ENCODE measurements at places on chromosomes 2 and 18.

DNA sequence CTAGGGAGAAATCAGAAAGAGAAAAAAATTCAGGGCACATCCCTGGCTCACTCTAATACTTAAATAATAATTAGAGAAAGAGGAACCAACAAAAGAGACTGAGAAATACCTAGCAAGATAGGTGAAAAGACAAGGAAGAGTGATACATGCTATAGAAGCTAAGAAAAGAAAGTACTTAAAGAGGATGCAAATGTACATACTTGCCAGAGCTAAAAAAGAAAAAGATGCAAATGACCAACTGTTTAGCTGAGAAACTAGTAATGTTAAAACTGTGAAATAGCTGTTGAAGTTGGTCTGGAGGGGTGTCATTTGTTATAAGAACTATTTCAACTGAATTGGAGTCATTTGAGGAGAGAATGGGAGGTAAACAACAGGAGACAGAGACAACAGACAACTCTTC is 412.2 kb downstream of the SPAG16 start:
- no peak for DNase-seq

DNA sequence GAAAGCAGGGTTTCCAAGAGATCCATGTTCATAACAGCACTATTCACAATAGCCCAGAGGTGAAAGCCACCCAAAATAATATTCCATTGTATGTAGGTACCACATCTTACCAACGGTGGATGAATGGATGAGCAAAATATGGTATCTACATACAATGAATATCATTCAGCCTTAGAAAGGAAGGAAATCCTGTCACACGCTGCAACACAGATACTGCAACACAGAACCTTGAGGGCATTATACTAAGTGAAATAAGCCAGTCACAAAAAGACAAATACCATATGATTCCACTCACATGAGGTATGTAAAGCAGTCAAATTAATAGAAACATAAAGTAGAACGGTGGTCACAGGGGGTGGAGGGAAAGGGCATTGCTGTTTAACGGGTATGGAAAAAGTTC is 155.7 kb downstream of the DTNB start:
- no peak for DNase-seq

GRCh38 chr2:219627103-219628100 is at the start of gene SLC4A3:
TSS of gene SLC4A3 (plus strand) at chr2:219627630. CDS start at chr2:219627993, 363 bp downstream.
- DNase-seq = no peak

GRCh38 chr2:214075456-214075855 is 335.4 kb upstream of the VWC2L start:
- no peak for DNase-seq

GRCh38 chr2:178917555-178917954 is 110.3 kb upstream of the TTN start:
- no peak for DNase-seq

DNA sequence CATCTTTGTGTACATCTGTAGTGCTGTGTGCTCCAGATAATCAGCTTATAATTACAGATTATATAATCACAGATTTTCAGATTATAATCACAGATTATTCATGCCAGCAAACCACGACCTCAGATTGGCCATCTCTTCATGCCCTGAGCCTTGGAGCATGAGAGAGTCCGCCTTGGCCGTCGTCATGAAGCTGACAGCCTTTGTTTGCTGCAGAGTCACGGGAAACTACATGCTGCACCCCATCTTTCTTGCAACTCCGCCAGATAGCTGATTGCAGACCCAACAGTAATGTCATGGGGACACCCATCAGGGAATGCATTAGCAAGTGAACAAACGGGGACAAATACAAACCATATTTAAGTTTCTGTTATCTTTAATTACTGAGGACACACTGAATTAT is 7.3 kb downstream of the TMEM178A start:
- DNase-seq = no peak

GRCh38 chr2:9518163-9518562 is 37.5 kb downstream of the ADAM17 start:
- no peak for DNase-seq

DNA sequence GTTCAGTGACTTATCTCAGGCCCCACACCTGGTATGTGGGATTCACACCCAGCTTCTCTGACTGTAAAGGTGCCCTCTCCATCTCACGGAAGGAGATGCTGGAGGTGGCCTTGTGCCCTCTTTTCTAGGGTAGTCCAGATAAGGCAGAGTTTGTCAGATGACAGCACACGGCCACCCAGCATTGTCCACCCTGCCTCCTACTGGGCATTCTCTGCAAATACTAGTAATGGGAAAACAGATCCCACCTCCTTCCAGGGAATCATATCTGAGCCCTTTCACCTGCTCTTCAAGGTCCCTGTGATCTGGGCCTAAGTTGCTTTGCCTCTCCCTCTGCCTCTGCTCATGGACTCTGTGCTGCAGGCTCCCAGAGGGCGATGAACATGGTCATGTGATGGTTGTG is 214.7 kb downstream of the CLIP4 start:
- DNase-seq = peak; percentile 30

DNA sequence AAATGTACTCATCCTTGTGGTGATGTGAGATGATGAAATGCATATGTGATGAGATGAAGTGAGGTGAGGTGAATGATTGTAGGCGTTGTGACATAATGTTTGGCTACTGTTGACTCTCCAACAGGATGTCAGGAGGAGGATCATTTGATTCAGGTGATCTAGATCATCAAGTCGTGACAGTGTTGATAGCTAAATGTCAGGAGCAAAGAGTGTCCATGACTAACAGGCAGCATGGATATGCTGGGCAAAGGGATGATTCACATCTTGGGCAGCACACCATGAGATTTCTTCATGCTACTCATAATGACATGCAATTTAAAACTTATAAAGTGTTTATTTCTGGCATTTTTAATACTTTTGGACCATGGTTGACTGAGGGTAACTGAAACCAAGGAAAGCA is 40.2 kb upstream of the UBXN4 start:
- DNase-seq = no peak

GRCh38 chr2:79876430-79876829 is 363.6 kb downstream of the CTNNA2 start:
- no peak for DNase-seq

DNA sequence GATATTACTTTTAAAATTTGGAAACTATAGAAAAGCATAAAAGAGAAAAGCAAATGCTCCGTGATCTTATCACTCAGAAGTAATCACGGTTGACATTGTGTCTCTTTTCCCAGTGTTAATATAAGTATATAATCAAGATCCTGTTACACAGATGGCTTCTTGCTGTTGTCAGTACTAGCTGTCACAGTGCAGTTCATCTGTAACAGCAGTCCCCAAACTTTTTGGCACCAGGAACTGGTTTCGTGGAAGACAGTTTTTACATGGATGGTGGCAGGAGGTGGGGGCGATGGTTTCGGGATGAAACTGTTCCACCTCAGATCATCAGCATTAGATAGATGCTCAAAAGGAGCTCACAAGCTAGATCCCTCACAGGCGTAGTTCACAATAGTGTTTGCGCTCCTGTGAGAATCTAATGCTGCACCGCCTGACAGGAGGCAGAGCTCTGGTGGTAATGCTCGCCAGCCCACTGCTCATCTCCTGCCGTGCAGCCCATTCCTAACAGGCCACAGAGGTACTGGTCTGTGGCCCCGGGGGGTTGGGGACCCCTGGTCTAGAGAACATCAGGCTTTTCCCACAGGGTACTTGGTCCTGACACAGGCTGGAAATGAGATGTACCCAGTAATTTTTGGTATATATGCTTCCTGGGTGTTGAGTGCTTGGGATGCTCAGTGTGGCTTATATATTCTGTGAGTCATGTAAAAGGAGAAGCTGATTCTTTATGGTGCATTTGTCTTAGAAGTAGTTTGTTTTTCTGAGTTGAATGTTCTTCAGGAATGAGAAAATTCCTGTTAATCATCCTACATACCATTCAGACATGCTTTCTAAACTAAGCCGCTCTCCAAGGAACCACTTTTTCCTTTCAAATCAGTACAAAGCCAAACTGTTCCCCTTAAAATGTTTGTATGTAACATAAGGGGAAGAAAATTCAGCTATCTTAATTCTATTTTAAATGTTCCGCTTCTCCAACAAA is 121.8 kb downstream of the NCK2 start:
- no peak for DNase-seq

DNA sequence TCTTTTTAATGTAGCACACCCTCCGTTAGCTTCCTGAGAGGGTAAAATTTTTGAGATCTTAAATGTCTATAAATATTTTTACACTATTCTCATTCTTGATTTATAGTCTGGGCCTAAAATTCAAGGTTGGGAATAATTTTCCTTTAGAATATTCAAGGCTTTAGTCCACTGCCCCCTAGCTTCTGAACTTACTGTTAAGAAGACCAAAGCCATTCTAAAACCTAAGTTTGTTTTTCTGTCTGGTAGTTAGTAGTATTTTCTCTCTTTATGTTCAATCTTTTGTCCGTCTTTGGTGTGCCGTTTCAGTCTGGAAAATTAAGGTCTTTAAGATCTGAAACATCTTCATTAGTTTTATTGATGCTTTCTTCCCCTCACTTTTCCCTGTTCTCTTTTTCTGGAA is 14.5 kb downstream of the OSBPL6 start:
- DNase-seq = no peak

- no peak for DNase-seq
Observed at GRCh38 chr2:235634435-235635158, 140.8 kb downstream of the AGAP1 start.

DNA sequence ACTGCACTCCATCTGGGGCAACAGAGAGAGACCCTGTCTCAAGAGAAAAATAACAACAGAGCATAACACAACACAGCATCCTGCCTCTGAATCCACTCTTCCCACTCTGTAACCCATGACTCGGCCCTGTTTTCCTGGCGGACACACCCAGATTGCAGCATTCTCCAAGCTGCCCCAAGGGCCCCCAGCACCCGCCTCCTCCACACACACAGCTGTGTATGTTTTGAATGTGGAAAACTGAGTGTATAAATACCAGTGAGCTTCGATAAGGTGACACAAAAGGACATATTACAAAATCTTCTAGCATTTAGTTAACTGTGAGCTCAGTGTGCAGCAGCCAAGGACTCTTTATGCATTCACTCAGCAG is 13.0 kb downstream of the IMPA2 start:
- peak; percentile 37 for DNase-seq

DNA sequence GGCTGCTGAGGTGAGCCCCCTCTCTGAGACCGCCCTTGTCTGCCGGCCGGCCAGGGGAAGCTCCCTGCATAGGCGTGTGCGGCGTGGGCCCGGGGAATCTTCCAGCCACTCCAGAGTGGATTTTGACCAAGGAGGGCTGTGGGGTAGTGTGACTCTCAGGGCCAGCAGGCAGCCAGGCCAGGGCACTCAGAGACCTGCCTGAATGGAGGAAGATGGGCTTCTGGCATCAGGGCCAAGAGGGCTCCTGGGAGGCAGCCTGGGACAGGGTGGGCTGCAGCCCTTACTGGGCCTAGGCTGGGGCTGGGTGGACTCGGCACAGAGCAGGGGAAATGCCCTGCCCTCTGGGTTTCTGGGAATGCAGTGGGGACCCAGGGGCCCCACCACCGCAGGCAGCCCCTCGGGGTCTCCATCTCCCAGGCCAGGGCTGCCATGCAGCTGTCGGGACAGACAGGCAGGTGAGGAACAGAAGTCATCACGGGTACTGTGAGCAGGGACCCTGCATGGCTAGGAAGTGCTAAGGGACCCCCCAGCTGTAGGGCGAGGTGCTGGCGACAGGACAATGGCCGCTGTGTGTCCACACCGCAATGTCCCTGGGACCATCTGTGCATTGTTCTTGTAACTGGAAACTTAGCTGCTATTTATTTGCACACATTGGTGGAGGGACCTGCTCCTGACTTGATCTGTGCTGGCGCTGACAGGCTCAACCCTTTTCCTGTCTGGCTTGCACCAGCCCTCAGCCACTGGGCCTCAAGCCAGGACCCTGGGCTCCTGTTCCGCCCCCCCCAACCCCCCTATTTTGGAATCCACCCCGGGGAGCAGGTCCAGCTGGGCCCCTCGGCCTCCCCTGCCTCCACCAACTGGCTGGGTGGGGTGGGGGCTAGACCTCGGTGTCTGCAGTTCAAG is 4.1 kb downstream of the PDCD1 start:
- DNase-seq = no peak

DNA sequence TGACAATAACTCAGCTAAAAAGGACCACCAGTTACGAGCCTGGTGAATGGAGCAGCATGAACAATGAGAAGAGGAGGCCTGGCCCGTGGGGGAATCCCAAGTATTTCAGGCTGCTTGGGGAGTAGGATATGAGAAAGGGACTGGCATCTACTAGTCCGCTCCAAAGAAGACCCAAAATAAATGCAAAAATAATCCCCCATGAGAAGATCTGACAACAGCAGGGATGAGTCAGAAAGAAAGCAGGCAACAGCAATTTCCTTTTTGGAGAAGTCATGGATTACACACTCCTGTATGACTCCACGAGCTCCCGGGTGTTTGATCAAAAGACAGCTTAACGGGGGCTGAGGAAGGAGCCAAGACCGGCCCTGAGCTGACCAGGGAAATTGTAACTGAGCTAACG is 111.4 kb downstream of the SOX11 start:
- no peak for DNase-seq

GRCh38 chr2:64296695-64297346 is 152.6 kb upstream of the PELI1 start:
- no peak for DNase-seq

- DNase-seq = no peak
Observed at GRCh38 chr2:6647046-6647445, 218.7 kb downstream of the CMPK2 start.

DNA sequence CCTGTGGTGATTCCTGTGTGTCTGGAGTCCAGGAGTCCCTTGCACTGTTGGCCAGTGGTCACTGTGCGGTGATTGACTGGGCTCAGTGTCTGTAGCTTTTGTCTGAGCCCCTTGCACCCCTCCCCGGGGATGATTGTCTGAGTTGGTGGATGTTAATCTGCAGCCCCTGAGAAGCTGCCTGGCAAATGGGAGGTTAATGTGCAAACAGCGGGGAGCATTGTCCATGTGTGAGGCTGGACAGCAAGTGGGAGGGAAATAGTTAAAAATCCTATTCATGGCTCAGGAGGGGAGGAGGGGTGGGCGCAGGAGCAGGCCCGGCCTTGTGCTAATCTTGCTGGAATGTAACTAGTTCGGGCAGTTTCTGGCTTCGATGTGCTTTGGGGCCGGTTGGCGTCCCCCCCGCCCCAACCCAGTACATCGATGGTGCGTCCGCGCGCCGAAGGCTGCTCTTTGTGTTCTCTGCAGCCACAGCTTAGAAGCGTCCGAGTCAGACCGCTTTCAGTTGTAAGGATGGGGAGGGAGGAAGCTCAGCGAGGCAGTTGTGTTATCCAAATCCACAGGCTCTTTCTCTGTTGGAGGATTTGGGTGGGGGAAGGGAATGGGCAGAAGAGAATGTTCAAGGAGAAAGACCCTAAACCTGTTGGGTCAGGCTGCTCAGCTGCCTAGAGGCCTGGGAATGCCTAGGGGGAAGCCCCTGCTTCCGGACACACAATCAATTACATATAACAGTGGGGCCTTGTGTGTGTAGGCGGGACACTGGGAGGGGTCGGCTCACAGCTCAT is 71.8 kb downstream of the TGOLN2 start:
- DNase-seq = no peak

GRCh38 chr2:238136820-238137537 is 1.5 kb upstream of the KLHL30 start:
- peak; percentile 2 for DNase-seq

GRCh38 chr2:26577442-26578112 is 63.6 kb downstream of the CIB4 start:
- peak; percentile 47 for DNase-seq

DNA sequence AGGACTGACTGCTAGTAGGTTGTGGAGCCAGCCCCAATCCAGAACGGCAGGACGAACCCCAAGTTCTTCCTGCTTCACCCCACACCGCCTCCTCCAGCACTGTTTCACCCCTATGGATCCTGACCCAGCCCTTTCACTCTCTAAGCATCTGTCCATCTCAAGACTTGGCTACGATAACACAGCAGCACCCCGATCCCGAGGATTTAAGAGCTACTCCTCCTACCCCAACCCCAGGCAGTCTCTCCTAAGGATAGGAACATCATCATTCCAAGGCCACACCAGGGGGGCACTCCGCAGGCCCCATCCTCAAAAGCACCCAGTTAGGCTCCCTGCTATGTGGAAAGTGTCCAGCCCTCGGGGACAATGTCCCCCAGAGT is 645 bp downstream of the KCTD18 start:
- DNase-seq = peak; percentile 8
